ENCODE measurements at places on chromosomes 1 and 21. TPM values are rescaled to one million over a fixed set of nuclear protein-coding genes. Genes with fewer than 3 reads are reported as not detected.

GRCh38 chr1:8095584-8095983 is 69.5 kb upstream of the ERRFI1 start:
- H3K27ac ChIP-seq, result peak overlapping the region; percentile 89
- no peak overlapping the region for H3K4me3 ChIP-seq
- no peak for DNase-seq
- peaks cover 5% of the 10 kb centered on the region for H3K27me3 ChIP-seq
- peaks cover 51% of the 10 kb centered on the region for H3K4me1 ChIP-seq
- no peaks in the 10 kb centered on the region for H3K36me3 ChIP-seq

DNA sequence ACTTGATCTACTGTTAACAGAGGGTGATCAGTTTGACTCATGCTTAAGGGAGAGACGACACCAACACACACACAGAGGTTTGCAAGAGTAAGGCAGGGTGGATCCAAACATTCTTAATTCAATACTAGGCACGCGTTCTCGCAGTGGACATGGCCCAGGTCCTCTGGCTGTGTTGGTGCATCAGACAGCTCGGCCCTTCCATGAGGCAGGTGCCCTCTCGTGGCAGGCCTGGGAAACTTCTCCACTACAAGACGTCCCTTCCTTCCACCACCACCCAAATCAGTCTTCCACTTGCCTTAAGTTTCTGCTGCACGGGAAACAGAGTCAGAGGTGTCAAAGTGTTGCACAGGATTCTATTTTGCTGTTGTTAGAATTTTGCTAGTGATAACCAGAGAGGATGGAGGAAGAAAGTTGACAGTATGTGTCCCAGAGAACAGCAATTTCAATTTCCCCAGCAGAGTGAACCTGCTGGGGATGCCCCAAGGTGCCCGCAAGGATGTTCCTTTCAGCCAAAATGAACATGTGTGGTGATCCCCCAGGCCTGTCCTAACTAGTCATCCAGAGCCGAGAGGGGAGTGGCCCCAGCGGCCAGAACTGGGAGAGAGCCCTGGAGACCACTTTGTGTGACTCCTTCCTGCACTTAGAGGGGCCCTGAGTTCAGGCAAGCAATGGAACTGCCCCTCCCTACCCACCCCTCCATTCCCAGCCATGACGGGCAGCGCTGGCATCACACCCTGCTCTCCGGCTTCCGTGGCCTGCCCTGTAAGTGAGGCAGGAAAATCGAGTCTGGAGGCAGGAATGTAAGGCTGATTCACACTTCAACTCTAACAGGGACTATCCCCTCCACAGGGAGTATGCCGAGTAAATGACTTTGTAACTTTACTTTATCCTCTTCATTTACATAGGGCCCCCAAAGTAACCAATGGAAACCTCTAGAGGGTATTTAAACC is 34.8 kb downstream of the MX1 start:
- DNase-seq, result no peak
- peak overlapping the region; percentile 59 for H3K27ac ChIP-seq
- peaks cover 19% of the 10 kb centered on the region for H3K36me3 ChIP-seq
- no peak overlapping the region for H3K4me3 ChIP-seq
- no peaks in the 10 kb centered on the region for H3K27me3 ChIP-seq

- no peak overlapping the region for H3K27ac ChIP-seq
- H3K36me3 ChIP-seq, result no peaks in the 10 kb centered on the region
- DNase-seq, result no peak
- peaks cover 17% of the 10 kb centered on the region for H3K27me3 ChIP-seq
- no peak overlapping the region for H3K4me3 ChIP-seq
- H3K4me1 ChIP-seq, result peaks cover 16% of the 10 kb centered on the region
Measured at GRCh38 chr1:200226268-200226968, 183.4 kb downstream of the ZNF281 start.

GRCh38 chr1:171206978-171207355 is 21.9 kb downstream of the FMO2 start:
- no peak overlapping the region for H3K4me3 ChIP-seq
- no peak overlapping the region for H3K27ac ChIP-seq
- H3K27me3 ChIP-seq, result no peaks in the 10 kb centered on the region
- H3K4me1 ChIP-seq, result peaks cover 5% of the 10 kb centered on the region
- H3K36me3 ChIP-seq, result no peaks in the 10 kb centered on the region
- no peak for DNase-seq

SPRR1B gene
- total RNA-seq, result 274 TPM

NR5A2 gene
- total RNA-seq, result 3.5 TPM

- no peak for DNase-seq
- no peaks in the 10 kb centered on the region for H3K36me3 ChIP-seq
- H3K27me3 ChIP-seq, result no peaks in the 10 kb centered on the region
- H3K27ac ChIP-seq, result no peak overlapping the region
- no peaks in the 10 kb centered on the region for H3K4me1 ChIP-seq
Measured at GRCh38 chr1:42723511-42723910, 16.5 kb downstream of the CLDN19 start.

CD1D gene
- total RNA-seq, result 0.24 TPM

DNA sequence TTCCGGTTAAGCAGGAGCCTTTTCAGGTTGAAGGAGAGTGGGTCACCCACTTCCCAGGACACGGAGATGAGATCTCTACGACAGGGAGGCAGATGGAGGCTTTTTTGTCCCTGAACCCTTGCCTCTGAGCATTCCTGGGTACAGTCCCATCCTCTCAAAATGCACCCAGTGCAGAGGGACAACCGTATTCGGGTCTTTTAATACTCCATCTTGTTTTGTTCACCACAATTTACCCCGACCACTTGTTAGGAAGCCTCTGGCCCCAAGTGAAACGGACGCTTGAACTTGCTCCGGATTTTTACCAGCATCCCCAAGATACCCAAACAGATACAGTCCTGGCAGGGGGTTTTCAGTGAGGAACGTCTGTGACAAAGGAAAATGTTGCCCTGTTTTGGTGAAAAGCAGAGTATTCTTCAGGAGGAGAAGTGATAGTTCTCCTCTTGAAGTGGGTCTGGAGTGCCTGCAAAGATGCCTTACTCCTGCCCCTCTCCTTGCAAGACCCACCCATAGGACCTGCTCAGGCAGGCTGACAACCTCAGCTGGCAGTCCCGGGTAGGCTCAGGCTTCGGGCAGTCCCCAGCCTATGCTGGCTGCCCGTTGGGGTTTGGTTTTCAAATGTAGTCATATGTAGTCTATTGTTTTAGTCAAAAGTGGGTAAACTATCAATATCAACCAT is 669 bp upstream of the ARL8A start:
- peaks cover 3% of the 10 kb centered on the region for H3K27me3 ChIP-seq
- DNase-seq, result no peak
- peak overlapping the region; percentile 90 for H3K27ac ChIP-seq
- H3K4me1 ChIP-seq, result peaks cover 21% of the 10 kb centered on the region

KCNC4 gene
- total RNA-seq, result 4.8 TPM

GRCh38 chr1:110218739-110219138 is 8.6 kb downstream of the KCNC4 start:
- no peaks in the 10 kb centered on the region for H3K36me3 ChIP-seq
- no peak overlapping the region for H3K4me3 ChIP-seq
- DNase-seq, result no peak
- peaks cover 35% of the 10 kb centered on the region for H3K27me3 ChIP-seq

GRCh38 chr1:58754683-58755467 is 29.0 kb downstream of the JUN start:
- no peaks in the 10 kb centered on the region for H3K36me3 ChIP-seq
- no peaks in the 10 kb centered on the region for H3K27me3 ChIP-seq
- no peak overlapping the region for H3K27ac ChIP-seq
- H3K4me1 ChIP-seq, result peaks cover 25% of the 10 kb centered on the region
- DNase-seq, result no peak

INSRR gene
- not detected for total RNA-seq

GRCh38 chr1:151342569-151342968 is 4.5 kb downstream of the RFX5 start:
- peaks cover 24% of the 10 kb centered on the region for H3K4me1 ChIP-seq
- no peak overlapping the region for H3K27ac ChIP-seq
- DNase-seq, result no peak
- H3K4me3 ChIP-seq, result no peak overlapping the region

- H3K4me3 ChIP-seq, result no peak overlapping the region
- H3K27ac ChIP-seq, result no peak overlapping the region
- H3K36me3 ChIP-seq, result peaks cover 4% of the 10 kb centered on the region
- H3K4me1 ChIP-seq, result peaks cover 21% of the 10 kb centered on the region
- DNase-seq, result no peak
Measured at GRCh38 chr21:37337831-37338230, 28.7 kb upstream of the DYRK1A start.

- H3K4me3 ChIP-seq, result no peak overlapping the region
- H3K27me3 ChIP-seq, result peaks cover 39% of the 10 kb centered on the region
- no peaks in the 10 kb centered on the region for H3K36me3 ChIP-seq
- H3K4me1 ChIP-seq, result no peaks in the 10 kb centered on the region
- DNase-seq, result no peak
- H3K27ac ChIP-seq, result no peak overlapping the region
Measured at GRCh38 chr1:3931007-3931912, 31.2 kb upstream of the C1orf174 start.

CYP4X1 gene
- 0.31 TPM for total RNA-seq

DNA sequence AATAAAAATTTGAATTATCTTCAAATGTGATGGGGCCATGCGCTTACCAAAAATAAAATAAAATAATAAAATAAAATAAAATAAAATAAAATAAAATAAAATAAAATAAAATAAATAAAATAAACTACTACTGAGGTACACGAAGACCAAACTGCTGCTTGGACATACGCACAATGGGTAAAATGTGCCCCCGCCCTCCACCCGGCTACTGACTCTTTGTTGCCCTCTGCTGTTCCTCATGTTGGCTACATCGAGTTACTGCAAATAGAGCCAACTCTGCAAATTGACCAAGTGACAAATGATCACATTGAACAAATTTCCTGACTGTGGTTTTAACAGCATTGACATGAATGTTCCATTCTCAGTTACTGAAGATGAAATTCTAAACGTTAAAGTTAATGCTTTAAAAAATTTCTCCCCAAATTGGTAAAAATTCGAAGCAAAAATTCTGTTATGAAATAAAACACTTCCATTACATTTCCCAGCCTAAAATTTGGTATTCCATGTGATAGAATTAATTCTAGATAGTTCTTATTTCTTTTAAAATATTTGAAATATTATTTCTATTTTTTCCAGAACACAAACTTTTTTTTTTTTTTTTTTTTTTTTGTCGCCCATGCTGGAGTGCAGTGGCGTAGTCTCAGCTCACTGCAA is 18.8 kb upstream of the MAP1LC3C start:
- no peak overlapping the region for H3K27ac ChIP-seq
- no peak overlapping the region for H3K4me3 ChIP-seq
- no peak for DNase-seq
- no peaks in the 10 kb centered on the region for H3K36me3 ChIP-seq
- H3K4me1 ChIP-seq, result peaks cover 5% of the 10 kb centered on the region

- no peak overlapping the region for H3K27ac ChIP-seq
- no peak overlapping the region for H3K4me3 ChIP-seq
- H3K4me1 ChIP-seq, result peaks cover 12% of the 10 kb centered on the region
- no peaks in the 10 kb centered on the region for H3K27me3 ChIP-seq
- no peak for DNase-seq
- peaks cover 26% of the 10 kb centered on the region for H3K36me3 ChIP-seq
Measured at GRCh38 chr21:42572906-42573495, 59.3 kb downstream of the SLC37A1 start.

NLRP3 gene
- total RNA-seq, result not detected

HPCA gene
- 2.0 TPM for total RNA-seq

DNA sequence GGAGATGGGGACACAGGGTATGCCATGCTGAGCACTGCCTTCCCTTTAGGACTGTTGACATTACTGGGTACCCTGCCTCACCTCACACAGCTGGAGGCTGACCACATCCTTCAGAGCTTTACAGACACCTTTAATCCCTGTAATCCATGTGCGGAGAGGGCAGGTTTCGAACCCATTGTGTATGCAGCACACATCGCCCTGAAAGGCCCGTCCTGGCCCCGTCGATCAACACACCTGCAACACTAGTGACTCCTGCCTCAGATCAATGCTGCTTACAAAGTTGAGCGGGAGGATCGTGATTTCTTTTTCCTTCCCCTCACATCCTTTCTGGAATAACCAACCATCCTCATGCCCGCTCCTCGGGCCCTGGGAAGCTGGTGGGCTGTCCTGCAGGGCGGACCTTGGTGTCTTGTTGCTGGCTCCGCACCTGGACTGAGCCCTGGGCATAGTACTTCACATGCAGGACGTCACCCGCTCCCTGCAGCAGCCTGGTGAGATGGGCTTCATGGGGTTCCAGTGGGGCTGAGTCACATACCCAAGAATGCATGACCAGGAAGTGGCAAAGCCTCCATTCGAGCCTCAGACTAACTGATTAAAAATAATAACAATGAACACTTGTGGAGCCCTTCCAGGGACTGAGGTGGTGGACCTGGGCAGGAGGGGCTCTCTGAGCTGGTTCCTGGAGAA is 403.6 kb downstream of the PTPRU start:
- H3K27ac ChIP-seq, result no peak overlapping the region
- peak; percentile 50 for DNase-seq
- H3K4me1 ChIP-seq, result no peaks in the 10 kb centered on the region
- no peak overlapping the region for H3K4me3 ChIP-seq
- peaks cover 2% of the 10 kb centered on the region for H3K27me3 ChIP-seq

- peaks cover 25% of the 10 kb centered on the region for H3K36me3 ChIP-seq
- H3K27me3 ChIP-seq, result no peaks in the 10 kb centered on the region
- H3K4me1 ChIP-seq, result no peaks in the 10 kb centered on the region
Measured at GRCh38 chr1:19179597-19180264, 30.3 kb downstream of the UBR4 start.

GRCh38 chr1:8354038-8354437 is 36.1 kb downstream of the SLC45A1 start:
- H3K4me3 ChIP-seq, result no peak overlapping the region
- peaks cover 11% of the 10 kb centered on the region for H3K4me1 ChIP-seq
- peaks cover 17% of the 10 kb centered on the region for H3K36me3 ChIP-seq
- no peak for DNase-seq
- no peak overlapping the region for H3K27ac ChIP-seq

All from type B pancreatic cell (in vitro differentiated cells).